Cerebellar cortex (tissue), 1 donor: ENCODE measurements at places on chromosomes 13 and 19.

DNA sequence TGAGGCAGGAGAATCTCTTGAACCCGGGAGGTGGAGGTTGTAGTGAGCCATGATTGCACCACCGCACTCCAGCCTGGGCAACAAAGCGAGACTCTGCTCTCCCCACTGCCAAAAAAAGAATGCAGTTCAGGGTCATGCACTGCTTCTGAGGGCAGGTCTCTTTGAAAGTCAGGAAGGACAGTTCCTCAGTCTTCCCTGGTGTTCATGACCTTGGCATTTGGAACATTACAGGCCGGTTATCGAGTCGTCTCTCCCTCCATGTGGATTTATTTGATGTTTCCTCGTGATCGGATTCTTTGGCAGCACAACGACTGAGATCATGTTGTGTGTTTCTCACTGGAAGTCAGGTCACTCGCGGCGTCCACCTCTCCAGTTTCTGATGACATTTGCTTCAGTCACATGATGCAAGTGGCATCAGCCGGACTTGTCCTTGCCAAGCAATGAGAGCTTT is 17.2 kb downstream of the FGF21 start:
- DNase-seq: no peak

- DNase-seq: no peak
Observed at GRCh38 chr13:42549552-42549936, 24.4 kb upstream of the TNFSF11 start.

- no peak for DNase-seq
Observed at GRCh38 chr13:48851707-48852106, 124.0 kb upstream of the FNDC3A start.

GRCh38 chr13:30971575-30971974 is 39.1 kb downstream of the TEX26 start:
- no peak for DNase-seq

DNA sequence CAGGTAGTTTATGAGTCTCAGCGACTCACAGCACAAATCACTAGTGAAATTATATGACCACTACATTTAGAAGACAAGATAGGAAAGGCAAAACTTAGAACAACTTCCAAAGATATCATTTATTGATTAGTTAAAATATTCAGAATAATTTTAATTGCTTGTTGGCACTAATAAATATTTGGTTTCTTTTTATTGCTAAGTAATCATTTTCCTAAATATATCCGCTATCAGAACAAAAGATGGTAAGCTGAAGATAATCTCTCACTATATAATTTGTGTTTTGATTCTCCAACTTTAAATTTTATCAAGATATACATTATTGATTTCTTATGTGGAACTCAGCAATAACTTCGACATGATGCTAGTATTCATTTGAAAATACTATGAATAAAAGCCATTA is 248.5 kb downstream of the DIAPH3 start:
- no peak for DNase-seq

DNA sequence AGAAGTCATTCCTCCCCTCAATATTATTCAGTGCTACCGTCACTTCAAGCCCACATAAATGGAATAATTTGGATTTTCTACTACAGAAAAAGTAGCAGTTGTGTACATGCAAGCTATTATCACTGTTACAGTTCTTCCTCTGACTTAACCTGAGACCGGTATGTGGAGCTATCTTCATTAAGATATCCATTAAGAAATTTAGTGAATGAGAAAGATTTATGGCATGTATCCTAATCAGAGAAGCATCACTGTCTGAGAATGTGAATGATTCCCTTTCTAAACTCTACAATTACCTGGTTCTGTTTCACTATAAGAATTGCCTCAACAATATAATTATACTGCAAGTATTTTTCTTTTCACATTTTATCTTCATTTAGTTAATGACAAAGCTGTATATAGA is 278.7 kb downstream of the KLF5 start:
- DNase-seq: no peak

- DNase-seq: peak; percentile 8
Observed at GRCh38 chr13:34294483-34295129, 476.7 kb downstream of the RFC3 start.

- no peak for DNase-seq
Observed at GRCh38 chr13:30535046-30535445, 69.3 kb upstream of the HMGB1 start.

GRCh38 chr13:23427881-23428528 is 5.5 kb downstream of the SACS start:
- DNase-seq: no peak

- peak; percentile 77 for DNase-seq
Observed at GRCh38 chr19:8505680-8506401, 3.4 kb upstream of the PRAM1 start.

DNA sequence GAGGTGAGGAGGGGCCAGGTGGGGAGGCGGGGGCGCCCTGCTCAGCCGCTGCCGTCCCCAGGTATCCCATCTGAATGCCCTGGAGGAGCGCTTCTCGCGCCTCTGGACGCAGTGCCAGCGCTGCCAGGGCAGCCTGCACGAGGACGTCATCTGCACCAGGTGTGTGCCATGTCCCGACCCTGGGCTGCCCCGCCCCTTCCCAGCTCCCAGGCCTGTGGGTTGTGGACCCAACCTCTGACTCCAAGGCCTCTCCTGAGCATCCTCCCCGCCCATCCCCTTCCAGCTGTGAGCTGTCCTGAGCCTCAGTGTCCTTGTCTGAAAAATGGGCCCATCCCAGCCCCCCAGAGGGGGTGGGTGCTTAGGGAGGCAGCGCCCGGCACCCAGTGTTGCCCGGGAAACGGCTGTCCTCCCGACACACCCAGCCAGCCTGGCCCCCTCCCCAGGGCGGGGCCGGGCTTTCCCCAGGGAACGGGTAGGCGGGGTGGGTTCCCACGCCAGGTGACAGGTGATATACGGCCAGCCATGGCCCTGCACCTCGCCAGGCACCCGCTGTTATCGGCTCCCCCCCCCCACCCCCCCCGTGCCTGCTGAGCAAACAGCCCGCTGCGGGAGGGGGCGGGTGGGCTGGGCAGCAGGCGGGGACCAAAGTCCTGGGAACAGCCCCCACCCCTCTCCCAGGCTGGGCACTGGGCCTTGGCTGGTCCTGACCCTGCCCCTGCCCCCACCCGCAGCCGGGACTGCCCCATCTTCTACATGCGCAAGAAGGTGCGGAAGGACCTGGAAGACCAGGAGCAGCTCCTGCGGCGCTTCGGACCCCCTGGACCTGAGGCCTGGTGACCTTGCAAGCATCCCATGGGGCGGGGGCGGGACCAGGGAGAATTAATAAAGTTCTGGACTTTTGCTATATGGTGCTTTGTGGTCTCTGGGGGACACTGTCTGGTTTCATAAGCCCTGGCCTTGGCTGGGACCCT is 1.3 kb upstream of the SPIB start:
- no peak for DNase-seq

DNA sequence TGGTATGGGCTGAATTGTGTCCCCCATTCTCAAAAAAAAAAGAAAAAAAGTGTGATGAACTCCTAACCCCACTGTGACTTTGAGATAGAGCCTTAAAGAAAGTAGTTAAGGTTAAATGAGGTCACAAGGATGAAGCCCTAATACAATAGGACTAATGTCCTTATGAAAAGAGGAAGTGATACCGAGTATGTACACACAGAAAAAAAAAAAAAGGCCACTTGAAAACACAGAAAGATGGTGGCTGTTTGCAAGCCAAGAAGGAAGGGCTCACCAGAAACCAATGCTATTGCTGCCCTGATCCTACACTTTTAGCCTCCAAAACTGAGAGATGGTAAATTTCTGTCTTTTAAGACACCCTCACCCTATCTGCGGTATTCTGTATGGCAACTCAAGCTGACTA is 955.6 kb downstream of the PCDH17 start:
- no peak for DNase-seq

DNA sequence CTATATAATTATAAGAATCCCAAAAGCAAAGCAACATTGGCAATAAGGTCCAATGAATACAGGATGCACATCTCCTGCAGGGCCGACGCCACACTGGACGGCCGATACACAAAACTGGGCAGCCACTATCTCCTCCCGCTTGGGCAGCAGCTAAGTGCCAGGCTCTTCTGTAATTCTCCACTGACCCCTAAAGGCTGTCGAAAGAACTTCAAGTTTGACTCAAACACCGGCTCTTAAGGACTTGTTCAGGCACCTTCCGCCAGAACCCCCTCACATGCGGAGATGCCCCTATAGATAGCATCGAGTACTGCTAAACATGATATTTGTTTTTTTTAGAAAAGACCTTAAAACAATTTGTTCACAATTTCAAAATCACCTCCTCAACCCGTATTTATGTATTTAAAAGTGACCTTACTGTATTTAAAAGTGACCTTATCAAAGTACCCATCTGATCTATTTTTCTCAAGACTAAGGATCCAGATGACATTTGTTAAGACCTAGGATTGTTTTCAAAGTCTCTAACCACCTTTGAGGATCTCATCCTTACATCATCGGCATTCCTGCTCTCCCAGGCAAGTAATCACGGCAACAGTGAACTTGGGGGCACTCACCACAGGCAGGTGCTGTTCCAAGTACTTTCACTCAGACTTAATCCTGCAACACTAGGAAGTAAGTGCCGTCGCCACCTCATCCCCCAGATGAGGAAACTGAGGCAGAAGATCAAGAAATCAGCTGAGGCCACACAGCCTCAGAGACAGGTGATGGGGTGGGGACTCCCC is 77.8 kb downstream of the TUBGCP3 start:
- peak; percentile 73 for DNase-seq

DNA sequence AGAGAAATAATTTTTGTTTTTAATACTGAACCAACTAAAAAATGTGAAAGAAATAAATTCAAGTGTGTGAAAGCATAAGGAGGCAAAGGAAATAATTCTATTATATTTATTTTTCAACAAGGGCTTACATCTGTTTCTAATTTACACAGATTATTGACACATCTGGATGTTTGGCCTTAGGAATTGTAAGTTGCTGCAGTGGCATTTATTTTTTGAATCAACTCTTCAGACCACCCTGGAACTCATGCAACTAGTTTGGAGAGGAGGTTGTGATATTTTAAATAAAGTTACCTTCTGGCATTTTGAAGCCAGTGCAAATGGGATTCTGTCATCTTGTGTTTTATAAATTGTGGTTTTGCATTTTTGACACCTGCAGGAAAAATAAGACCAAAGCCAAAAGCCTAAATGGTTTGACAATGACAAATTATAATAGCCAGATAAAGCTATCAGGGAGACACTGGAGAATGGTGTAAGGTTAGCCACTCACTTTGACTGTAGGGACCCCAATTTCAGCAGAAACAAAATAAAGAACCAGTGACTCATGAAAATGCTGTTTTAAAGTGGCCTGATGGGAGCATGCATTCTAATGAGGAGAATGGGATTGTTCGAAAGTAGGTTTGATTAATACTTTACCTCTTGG is 192.9 kb downstream of the KLF5 start:
- DNase-seq: no peak

DNA sequence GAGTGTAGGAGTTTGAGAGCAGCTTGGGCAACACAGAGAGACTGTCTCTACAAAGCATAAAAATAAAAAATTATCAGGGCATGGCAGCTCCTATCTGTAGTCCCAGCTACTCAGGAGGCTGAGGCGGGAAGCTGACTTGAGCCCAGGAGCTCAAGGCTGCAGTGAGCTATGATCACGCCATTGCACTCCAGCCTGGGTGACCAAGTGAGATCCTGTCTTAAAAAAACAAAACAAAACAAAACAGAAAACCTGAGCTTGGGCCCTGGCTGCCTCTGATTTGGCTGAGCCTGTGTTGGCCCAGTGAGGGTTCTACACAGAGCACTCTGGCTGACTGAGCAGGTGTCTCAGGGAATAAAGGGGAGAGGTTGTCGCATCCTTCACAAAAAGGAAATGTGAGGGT is 8.0 kb downstream of the SLC7A9 start:
- DNase-seq: no peak

DNA sequence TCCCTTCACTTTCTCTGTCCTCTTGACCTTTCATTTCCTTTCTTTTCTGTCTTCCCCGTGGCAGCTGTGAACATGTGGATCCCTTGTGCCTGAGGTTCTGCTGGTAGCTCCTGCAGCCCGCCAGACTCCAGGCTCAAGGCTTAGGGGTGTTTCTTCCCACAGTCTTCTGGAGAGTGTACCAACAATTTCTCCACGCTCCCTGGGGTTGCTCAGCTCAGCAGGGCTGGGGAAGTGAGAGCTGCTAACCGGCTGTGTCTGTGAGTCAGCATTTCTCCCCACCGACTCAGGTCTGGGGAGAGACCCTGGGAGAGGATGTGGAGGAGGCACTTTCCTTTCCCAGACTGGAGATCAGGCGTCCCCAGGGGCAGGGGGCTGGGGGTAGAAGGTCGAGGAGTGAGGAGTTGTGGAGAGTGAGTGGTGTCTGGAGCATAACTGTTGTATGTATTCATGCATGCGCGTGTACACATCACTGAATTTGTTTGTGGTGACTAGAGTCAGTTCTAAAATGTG is 193.6 kb downstream of the KCNRG start:
- peak; percentile 19 for DNase-seq

DNA sequence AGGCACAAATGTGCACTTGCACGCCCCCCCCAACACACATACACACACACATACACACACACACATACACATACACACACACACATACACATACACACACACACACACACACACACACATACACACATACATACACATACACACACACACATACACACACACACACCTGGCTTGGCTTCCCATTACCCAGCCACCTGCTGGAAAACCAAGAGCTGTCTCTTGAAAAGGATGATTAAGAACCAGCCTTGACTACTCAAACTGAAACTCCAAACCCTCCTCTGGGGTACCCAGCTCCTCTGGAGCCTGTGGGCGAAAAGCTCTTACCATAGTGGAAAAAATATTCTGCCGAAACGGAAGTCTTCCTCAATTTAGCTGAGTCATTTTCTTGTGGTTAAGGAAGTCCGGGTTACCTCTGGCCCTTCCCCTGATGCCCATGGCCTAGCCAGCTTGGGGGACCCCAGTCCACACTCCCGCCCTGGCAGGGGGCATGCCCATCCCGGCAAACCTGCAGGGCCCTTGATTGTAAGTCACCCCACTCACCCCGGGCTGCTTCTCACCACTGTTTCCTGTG is 21.9 kb downstream of the CEBPA start:
- no peak for DNase-seq

- no peak for DNase-seq
Observed at GRCh38 chr13:37811441-37811840, 58.1 kb downstream of the TRPC4 start.

GRCh38 chr19:48928164-48929025 is 5.1 kb upstream of the DHDH start:
- DNase-seq: no peak

DNA sequence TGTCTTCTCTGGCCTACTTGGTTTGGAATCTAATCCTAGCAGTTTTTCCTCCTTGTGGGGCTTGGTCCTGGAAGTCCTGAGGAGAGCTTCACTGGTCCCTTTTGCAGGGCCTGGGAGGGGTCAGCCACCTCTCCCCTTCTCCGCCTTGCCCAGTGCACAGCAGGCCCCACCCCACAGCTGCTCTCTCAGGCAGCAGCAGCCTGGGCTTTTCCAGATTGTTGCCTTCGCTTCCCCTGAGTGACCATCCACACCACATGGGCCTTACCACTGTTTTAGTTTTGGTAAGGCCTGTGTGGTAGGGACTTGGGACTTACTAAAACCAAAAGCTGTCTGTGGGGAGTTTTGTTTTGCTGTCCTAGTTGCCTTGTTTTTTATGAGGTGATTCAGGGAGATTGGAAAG is 11.5 kb downstream of the MPHOSPH8 start:
- no peak for DNase-seq

- DNase-seq: no peak
Observed at GRCh38 chr19:48487544-48487943, 18.4 kb downstream of the CYTH2 start.
